Central memory CD4-positive, alpha-beta T cell (primary cell): ENCODE measurements at places on chromosomes 7 and 10.

DNA sequence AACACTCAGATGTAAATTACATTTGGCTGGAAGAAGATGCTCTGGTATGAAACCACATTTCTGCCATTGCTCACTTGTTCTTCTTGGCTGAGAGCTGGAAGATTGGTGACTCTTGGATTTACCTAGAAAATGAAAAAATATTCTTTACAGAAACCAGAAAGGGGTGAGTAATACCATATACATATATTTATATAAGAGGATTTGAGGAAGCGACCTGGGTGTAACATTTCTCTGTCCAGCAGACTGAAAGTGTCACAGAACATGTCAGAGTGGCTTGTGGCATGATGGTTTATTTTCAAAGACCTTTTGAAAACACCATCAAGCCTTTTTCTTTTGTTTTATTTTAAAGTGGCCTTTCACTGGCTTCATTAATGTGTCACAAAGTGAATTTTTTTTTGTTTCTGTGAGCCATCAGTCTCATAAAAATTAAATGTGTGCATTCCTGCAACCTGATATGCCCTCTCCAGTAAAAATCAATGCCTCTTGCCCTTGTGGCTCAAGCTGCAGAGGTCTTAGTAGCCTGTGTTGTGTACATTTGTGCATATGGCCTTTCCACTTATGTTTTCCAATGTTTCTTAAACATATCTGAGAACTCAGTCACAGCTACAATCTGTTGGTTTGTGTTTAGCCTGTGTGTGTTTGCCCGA lies 23.5 kb downstream of the CREB5 start:
- DNase-seq = no peak

DNA sequence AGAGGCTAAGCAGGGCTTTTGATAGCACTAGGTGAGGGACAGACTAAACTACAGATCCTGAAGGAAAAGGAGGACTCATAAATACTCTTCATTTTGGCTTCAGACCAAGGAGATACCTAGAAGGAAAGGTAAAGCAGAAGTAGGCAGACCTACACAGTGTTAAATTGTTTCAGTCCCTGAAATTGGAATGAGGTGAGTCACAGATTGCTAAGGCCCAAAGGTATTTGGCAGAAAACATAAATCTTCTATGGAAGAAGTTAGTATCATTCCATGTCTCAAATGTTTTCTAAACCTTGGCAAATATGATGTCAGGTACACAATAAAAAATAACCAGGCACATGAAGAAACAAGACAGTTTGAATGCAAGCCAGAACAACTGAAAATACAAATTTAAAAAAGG lies 30.0 kb downstream of the MTERF1 start:
- DNase-seq = no peak

- no peak for DNase-seq
Observed at GRCh38 chr7:34036051-34036920, 130.9 kb downstream of the BMPER start.

- no peak for DNase-seq
Observed at GRCh38 chr7:31663072-31663471, 23.9 kb upstream of the PPP1R17 start.

DNA sequence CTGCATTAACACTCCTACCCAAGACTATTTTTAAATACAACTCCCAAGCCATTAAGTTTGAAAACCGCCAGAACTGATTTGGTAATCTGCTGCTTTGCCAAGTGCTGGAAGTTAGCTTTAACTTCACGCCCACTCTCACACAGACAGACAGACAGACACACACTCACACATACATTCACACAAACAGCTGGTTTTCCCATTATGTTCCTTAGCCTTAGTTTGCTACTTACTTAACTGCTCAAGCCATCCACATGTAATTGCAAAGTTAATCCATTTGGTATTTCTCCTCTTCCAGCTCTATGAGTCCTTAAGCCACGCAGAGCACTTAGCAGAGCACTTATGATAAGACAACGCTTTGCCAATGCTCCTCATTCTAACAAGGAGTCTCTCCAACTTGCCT lies 8.3 kb downstream of the COBL start:
- no peak for DNase-seq

DNA sequence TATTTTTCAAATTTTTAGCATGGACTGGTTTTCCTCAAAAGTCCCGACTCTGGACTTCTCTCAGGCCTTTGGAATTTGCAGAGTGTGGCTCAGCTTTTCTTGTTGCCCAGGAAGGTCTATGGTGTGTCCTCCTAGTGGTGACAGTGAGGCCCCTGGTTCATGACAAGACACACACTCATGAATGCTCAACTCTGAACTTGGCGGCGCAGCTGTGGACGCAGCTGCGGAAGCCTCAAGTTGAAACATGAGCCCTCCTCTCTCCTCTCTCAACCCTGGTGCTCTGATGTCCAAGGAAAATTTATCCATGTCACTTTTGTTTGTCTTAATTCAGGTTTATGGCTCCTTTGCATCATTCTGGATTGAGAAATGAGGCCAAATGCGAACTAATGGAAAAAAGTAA lies 183.9 kb downstream of the HECW1 start:
- DNase-seq = no peak

DNA sequence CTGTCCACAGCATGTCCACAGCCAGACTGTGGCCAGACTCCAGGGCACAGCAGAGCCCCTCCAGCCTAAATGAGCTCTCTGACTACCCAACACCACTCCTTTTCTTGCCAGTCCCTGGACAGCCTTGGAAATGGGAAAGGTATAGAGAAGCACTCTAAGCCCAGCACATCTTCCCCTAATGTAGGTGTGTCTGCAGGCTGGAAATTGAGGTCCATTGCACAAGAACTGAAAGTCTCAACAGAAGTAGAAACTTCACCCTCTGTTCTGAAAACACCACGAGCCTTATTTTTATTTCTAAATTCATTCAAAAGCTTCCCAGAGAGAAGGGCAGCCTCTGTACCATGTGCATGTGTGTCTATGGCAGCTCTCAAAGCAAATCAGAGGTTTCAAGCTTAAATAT lies 3.7 kb upstream of the KCNMA1 start:
- no peak for DNase-seq

DNA sequence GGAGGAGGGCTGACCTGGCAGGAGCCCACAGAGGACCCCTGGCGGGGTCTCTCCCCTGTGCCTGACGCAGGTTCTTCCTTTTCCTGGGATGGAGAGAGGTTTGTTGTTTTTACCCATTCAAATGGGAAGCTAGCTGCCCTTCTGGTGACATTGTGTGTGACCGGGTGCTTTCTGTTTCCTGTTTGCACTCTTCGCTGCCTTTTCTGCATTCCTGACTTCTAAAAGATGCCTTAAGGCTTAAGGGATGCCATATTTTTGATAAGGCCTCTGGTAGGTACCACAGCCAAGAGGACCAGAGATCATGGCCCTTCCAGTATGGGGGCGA lies 20.3 kb downstream of the ZNF783 start:
- no peak for DNase-seq

DNA sequence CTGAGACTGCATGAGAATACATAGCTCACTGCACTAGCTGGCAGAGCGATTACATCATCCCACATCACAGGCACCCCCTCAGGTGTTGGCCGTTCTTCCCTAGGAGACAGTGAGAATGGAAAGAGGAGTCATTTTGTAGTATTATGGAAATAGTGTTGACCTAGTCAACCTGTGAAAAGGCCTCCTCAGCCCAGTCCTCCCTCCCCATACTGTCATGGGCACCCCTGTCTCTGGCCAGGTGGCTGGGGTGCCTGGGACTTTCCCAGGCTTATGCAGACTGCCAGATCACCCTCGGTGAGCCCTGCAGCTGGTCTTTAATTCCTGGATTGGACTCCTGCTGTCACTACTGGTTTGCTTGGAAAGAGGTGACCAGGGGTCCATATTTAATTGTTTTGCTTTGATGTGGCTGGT lies 4.0 kb downstream of the INPP5A start:
- no peak for DNase-seq

- no peak for DNase-seq
Observed at GRCh38 chr7:69762821-69763352, 164.6 kb downstream of the AUTS2 start.

DNA sequence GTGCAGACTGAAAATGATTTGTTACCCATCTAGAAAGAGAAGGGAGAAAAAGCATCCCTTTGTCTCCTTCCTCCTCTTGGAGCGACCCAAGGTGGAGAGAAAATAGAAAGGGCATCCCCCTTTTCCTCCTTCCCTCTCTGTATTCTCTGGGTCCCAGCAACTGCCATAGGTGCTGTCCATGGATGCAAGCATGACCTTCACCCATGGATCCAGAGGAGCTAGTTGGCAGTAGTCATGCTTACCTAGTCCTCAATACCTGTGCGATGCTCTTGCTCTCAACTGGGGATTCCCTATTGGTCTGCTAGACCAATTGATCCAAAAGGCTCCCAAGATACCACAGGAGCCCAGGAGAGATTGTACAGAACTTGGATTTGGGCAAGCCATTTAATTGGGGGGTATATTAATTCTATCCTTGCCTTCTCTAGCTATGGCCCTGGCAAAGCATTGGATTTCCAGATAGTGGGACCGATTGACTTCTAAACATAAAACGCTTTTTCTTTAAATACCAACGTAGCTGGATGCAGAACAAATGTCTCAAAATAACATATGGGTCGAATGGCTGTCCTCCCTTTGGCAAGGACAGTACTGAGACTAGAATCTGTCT lies 547.8 kb upstream of the IGFBP3 start:
- no peak for DNase-seq

DNA sequence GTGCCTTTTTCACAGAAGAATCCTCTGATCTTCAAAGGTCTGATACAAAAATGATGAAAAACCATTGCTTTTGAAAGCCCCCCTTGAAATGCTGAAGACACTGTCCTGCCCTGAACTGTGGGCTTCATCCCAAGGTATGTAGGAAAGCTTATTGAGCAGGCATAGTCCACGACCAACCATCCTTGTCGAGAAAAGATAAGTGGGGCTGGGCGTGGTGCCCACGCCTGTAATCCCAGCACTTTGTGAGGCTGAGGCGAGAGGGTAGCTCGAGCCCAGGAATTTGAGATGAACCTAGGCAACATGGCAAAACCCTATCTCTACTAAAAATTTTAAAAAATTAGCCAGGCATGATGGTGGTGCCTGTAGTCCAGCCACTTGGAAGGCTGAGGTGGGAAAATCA lies 25.6 kb downstream of the TACR2 start:
- DNase-seq = no peak

DNA sequence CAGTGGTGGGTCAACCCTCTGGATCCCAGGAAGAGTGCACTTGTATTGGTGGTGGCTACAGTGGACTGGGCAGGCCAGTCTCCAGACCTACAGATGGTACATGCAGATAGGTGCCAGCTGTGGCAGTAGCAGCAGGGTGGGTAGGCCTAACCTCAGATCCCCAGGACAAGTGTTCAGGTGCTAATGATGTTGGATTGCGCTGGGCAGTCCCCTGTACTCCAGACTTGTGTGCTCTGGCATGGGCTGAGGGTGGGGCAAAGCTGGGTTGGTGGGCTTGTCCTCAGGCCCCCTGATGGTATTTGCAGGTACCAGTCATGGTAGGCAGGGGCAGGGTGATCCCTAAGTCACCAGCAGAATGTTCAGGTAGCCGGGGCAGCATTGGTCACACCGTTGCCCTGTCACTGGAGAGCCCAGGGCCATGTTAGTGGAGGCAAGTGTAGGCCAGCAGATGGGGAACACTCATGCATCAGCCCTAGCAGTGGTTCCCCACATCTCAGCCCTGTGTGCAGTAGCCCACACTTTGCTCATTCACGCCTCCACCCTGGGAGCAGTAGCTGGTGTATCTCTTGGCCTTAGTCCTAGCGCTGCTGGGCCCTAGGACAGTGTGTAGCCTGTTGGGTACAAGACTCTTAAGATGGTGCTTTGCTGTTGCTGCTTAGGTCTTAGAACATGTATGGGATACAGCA lies 171.3 kb downstream of the MLLT10 start:
- no peak for DNase-seq

GRCh38 chr10:95125582-95125981 lies 56.3 kb upstream of the CYP2C8 start:
- DNase-seq = no peak

GRCh38 chr7:12967322-12967721 lies 279.9 kb downstream of the ARL4A start:
- DNase-seq = no peak

DNA sequence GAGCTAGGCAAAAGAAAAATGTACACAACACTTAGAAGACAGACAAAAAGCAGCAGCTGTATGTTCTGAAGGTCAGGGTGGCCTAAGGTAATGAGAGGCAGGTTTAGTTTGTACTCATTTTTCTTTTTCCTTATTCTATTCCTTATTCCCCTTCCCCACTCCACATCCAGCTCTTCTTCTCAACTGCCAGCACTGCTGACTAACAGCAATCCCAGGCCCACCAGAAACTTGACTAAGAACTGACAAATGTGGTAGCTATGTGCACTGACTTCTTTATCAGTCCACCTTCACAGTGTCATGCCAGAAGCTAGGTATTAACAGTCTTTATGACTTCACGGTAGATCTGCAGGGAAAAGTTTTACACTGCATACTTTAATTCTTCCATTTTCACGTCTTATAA lies 6.1 kb downstream of the COPG2 start:
- DNase-seq = no peak

GRCh38 chr7:359766-360361 lies 69.9 kb downstream of the FOXL3 start:
- DNase-seq = no peak

DNA sequence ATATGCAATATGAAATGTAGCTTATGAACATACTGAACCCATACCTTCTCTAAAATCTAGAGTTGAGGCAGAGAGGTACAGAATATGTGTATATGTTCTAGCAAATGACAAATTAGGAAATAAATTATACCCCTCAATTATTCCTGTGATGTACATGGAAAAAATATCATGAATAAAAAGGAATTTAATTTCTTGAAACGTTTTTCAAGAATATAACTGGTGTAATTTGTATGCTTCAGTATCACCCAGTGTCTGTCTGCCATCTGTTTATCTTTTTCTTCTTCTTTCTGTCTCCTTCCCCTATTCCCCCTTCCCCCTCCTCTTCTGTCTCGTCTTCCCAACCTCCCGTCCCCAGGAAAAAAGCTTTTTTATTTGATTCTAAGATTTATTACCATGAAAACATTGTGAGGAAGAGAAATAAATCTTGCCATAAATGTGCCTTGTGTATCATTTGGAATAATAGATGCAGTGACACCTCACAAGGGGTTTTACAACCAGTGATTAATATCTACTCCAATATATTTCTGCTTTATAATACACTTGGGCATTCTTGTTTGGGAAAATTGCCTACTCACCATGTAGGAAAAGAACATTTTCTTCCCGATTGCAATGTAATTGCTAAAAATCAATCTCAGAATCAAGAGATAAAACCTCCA lies 12.2 kb downstream of the LANCL2 start:
- no peak for DNase-seq

- DNase-seq = no peak
Observed at GRCh38 chr10:113503930-113504329, 48.9 kb upstream of the HABP2 start.

- DNase-seq = no peak
Observed at GRCh38 chr7:135200821-135201331, 10.4 kb downstream of the WDR91 start.

- no peak for DNase-seq
Observed at GRCh38 chr7:87961754-87962153, 27.7 kb downstream of the ADAM22 start.

- DNase-seq = no peak
Observed at GRCh38 chr7:158446281-158446680, 141.3 kb downstream of the PTPRN2 start.
